ENCODE measurements at places on chromosomes 3 and 15. TPM values are rescaled to one million over a fixed set of nuclear protein-coding genes. Genes with fewer than 3 reads are reported as not detected.

The HES1 gene
- 1.2 TPM for total RNA-seq

The LTK gene
- total RNA-seq: not detected

The CYP1A2 gene
- not detected for total RNA-seq

The ADAMTS7 gene
- 1.3 TPM for total RNA-seq

The DPPA2 gene
- total RNA-seq: not detected

The ATP8B4 gene
- total RNA-seq: 38.5 TPM

The MUSTN1 gene
- total RNA-seq: 0.54 TPM

The AQP9 gene
- total RNA-seq: 0.26 TPM

The PTH1R gene
- total RNA-seq: not detected

The ACKR2 gene
- total RNA-seq: 0.69 TPM

The OPA1 gene
- total RNA-seq: 91.2 TPM

The TMC3 gene
- total RNA-seq: not detected

The FLNB gene
- 22.8 TPM for total RNA-seq

The EPB42 gene
- total RNA-seq: not detected

The FAM81A gene
- total RNA-seq: 1.9 TPM

The ISLR2 gene
- total RNA-seq: not detected

The PLA2G4D gene
- total RNA-seq: not detected

The GPR15 gene
- 4.1 TPM for total RNA-seq

The RYR3 gene
- total RNA-seq: not detected

The LSM3 gene
- total RNA-seq: 18.0 TPM

The CPN2 gene
- not detected for total RNA-seq

The SUMF1 gene
- total RNA-seq: 6.7 TPM

The MESP2 gene
- total RNA-seq: not detected

The GRIP2 gene
- not detected for total RNA-seq

Measured in activated CD4-positive, alpha-beta T cell treated with anti-CD3 and anti-CD28 coated beads, Interleukin-2, amount 10 ng/mL, durations not matched to agents 24 days and 14 days (primary cell).